ENCODE measurements at places on chromosomes 13 and 19.

DNA sequence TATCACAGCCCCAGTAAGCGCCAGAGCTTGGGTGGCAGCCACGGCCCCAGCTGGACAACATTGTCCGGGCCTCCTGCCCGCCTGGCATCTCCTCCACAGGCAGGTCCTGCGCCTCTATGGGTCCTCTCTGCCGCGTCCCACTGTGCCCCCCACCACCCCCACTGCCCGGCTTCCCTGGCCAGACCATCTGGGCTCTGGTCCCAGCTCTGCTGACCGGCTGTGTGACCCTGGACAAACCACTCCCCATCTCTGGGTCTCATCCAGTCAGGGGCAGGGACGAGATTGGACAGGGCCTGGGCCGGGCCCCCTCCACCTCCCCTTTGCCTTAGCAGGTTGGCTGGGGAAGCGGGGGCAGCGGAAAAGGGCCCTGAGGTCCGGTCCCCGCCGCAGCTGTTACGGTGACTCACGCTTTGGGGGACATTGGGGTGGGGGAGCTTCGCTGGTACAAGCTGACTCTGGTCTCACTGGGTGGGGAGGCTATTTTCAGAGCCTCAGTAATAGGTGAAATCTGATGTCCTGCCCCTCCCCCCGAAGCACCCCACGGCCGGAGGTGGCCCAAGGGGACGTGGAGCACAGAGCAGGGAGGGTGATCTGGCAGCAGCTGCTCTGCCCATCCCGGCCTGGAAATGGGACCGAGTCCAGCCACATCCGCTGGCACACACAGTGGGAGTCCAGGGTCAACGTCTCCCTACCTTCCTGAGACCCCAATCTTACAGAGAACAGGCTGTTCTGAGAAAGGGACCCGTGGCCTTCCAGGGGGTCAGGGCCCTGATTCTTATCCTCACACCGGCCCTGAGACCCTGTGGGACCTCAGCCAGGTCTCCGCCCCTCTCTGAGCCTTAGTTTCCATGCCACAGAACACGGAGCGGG, 9.1 kb downstream of the NFIC start:
- DNase-seq = no peak

DNA sequence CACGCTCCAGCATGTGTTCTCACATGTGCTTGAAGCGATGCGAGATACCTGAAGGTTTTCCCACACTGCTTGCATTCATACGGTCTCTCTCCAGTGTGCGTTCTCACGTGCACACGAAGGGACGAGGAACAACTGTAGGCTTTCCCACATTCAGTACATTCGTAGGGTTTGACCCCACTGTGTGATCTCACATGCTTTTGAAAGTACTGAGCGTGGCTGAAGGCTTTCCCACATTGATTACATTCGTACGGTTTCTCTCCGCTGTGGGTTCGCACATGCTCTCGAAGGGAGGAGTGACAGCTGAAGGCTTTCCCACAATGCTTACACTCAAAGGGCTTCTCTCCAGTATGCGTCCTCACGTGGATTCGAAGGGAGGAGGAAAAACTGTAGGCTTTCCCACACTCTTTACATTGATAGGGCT, 11.3 kb downstream of the ZNF77 start:
- DNase-seq = no peak

DNA sequence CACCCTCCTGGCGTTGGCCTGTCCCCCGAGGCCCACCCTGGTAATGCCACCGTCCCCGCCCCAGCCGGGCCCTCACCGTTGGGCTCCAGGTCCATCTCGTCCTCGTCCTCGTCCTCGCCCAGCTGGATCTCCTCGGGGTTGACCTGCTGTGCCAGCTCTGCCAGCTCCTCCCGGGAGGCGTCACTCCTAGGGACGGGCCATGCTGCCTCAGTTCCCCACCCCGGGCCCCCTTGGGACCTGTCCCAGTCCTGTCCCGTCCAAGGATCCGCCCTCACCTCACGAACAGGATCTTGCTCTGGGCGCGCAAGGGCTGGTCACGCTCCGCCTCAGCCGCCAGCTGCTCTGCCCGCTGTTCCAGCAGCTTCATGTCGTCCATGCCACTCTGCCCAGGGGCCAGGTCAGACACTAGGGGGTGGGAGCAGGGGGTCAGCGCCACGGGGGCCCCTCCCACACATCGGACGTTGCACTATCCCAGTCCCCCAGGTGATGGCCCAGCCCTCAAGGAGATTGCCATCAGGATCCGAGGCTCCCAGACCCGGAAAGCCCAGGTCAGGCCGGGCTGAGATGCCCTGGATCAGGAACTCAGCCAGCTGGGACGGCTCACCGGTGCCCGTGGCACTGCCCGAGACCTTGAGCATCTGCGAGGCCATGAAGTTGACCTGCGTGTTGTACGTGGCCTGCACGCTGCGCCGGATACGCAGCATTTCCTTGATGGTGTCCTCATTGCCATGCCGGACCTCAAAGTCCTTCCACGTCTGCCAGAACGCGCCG, 9.5 kb downstream of the XAB2 start:
- DNase-seq = no peak

GRCh38 chr13:51999510-51999911, 11.7 kb downstream of the ATP7B start:
- no peak for DNase-seq

DNA sequence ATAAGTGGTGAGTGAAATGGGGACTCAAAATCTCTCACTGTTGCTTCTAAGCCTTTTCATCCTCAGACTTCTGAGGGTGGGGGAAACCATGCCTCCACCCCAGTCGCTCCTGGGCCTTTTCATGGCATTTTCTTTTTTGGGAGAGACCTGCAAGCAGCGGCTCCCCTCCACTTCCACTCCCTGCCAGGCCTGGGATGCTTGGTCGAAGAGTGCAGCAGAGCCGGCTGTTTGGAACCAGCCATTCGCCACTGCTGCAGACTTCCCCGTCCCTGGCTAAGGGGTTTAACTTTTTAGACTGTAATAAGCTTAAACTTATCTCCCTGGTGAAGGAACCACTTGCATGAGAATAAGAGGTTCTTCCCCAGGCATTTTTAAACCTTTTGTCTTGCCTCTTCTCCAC, 617.2 kb downstream of the PCDH9 start:
- no peak for DNase-seq

DNA sequence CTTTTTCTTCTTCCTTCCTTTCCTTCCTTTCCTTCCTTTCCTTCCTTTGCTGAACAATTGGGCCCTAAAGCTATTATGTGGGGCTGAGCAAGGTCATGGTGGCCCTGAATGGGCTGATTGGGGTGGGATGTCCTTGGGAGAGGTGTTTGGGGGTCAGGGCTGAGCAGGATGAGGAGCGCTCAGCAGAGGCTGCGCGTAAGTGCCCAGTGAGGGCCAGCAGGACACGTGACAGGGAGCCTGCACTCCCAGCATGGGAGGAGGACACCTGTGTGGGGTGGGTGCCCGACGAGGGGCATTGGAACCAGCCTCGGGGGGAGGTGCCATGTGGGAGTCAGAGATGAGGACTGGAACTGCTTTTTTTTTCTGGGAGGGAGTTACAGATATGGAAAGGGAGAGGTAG, 5.4 kb upstream of the LGALS7 start:
- DNase-seq = no peak

- no peak for DNase-seq
Observed at GRCh38 chr13:43783820-43784219, 3.0 kb downstream of the ENOX1 start.

- no peak for DNase-seq
Observed at GRCh38 chr13:43374621-43375020, 351.2 kb downstream of the DNAJC15 start.

- no peak for DNase-seq
Observed at GRCh38 chr13:110628952-110629701, 13.8 kb downstream of the NAXD start.

DNA sequence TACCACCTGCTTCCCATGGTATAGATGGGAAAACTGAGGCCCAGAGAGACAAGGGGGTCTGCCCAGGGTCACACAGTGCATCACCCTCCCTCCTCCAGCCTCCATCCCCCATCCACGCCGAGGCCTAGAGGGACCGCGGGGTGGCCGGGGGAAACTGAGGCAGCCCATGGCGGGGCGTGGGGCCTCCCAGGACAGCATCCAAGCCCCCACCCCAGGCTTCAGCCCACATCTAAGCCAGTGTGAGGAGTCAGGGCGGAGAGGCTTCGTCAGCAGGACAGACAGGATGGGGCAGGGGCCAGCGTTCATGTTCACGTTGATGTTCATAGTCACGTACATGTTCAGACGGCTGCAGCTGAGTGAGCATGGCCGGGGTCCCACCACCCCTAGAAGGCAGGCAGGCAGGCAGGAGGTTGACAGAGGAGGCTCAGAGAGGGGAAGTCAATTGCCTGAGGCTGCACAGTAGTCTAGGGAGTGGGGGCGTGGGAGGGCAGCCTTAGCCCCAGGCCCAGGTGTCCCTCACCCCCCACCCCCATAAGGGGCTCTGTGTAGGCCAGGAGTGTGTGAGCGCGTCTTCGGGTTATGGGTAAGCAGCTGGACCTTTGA, 23.3 kb downstream of the SMIM24 start:
- no peak for DNase-seq

- DNase-seq = no peak
Observed at GRCh38 chr19:805166-805551, 7.9 kb downstream of the PTBP1 start.

- DNase-seq = no peak
Observed at GRCh38 chr13:85864963-85865530, 65.8 kb upstream of the SLITRK6 start.

DNA sequence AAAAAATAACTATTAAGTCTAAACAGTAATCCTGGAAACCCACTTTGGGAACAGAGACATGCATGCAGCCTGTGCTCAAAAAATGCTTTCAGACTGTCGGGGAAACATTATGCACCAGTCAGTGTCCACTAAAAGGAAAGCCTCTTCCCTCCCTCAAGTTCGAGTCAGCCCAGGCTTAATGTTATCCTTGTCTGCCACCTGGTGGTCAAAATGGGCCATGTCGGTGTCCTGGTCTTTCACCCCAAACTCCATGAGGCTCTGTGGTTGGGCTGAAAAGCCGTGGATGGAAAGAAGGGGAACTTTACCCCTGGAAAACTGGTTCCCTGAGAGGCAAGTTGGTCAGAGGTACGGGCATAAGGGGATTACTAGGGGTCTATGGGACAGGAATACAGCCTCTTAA, 88.4 kb upstream of the ZNF492 start:
- DNase-seq = no peak

GRCh38 chr13:24173795-24174194, 13.3 kb downstream of the SPATA13 start:
- no peak for DNase-seq

GRCh38 chr19:33514885-33515551, 6.6 kb downstream of the PEPD start:
- DNase-seq = no peak

DNA sequence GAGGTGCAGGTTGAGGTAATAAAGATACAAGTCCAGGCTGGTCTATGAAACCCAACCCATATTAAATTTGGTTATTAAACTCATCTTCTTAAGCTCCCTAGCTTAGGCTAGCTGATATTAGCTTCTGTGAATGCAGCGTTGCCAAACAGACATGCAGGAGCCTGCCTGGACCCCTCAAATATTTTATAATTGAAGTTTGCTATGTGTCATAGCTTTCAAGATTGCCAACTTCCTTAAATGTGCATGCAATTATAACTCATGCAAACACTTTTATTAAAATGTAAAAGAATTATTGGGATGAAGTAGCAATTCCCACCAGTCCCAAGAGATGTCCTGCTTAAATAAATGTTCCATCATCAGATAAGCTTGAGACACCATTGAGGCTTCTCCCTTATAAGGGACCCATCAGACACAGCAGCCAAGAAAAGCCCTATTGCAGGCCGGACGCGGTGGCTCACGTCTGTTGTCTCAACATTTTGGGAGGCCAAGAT, 51.3 kb downstream of the MBNL2 start:
- DNase-seq = no peak

- no peak for DNase-seq
Observed at GRCh38 chr19:32257326-32258073, 87.9 kb upstream of the ZNF507 start.

GRCh38 chr13:39315796-39316195, 277.5 kb downstream of the NHLRC3 start:
- DNase-seq = no peak

GRCh38 chr13:23715092-23715761, 145.0 kb downstream of the TNFRSF19 start:
- no peak for DNase-seq

DNA sequence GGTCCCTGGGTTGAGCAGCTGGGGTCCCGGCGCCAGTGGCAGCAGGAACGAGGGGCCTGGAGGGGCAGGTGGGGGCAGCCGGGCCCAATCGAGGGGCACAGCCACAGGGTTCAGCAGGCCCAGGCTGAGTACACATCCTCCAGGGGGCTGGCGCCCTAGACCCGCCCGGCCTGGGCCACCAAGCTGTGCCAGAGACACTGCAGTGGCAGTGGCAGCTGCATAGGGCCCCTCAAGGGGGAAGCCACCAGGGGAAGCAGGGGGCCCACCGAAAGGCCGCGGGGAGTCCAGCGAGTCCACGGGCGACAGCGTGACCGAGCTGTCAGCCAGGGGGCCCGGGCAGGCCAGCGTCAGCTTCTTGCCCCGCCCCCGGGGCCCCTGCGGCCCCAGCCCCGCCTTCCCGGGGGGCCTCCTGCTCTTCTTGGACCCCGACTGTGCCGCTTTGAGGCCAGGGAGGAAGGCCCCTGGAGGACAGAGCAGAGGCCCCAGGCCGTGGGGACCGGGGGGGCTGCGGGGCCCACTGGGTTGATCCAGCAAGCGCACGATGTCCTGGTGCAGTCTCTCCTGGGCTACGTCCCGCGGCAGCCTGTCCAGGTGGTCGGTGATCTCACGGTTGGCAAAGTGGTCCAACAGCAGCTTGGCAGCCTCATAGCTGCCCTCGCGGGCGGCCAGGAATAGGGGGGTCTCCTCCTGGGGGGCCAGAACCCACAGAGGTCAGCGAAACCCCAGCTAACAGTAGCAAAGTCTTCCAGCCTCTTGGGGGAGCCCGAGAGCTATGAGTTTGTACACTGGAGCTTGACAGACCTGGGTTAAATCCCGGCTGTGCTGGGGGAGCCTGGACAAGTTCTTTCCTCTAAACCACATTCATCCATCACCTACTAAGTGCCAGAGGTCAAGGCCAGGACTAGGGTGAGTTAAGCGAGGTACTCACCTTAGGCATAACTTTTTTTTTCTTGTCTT, 39.5 kb downstream of the NOTCH3 start:
- DNase-seq = no peak

DNA sequence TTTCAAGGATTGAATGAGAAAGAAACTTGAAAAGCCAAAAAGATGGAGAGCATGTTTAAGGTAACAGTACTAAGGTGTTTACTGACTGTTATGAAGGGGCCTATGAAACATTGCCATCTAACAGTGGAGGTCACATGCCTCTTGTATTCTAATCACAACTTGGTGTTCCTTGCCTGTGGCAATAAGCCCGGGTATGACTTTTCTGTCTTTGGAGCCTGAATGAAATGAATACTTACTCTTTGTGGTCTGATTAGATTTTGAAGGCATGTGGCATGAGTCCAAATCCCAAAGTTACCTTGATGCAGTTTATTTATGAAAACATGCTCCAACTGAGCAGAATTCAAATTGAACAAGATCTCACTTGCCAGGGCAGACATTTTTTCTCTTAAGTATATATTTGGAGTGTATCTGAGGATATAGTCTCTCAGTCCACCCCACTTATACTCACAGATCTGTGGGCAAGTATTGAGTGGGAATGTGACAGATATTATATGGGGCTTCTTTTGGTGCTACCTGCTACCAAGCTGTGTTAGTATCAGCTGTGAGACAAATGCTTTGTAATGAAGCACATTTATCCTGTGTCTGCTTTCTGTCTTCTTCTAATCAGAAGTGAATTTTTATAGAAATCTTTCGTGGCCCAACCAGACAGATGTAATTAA, 67.5 kb downstream of the B3GLCT start:
- no peak for DNase-seq
